ENCODE measurements at places on chromosomes 2 and 18.

DNA sequence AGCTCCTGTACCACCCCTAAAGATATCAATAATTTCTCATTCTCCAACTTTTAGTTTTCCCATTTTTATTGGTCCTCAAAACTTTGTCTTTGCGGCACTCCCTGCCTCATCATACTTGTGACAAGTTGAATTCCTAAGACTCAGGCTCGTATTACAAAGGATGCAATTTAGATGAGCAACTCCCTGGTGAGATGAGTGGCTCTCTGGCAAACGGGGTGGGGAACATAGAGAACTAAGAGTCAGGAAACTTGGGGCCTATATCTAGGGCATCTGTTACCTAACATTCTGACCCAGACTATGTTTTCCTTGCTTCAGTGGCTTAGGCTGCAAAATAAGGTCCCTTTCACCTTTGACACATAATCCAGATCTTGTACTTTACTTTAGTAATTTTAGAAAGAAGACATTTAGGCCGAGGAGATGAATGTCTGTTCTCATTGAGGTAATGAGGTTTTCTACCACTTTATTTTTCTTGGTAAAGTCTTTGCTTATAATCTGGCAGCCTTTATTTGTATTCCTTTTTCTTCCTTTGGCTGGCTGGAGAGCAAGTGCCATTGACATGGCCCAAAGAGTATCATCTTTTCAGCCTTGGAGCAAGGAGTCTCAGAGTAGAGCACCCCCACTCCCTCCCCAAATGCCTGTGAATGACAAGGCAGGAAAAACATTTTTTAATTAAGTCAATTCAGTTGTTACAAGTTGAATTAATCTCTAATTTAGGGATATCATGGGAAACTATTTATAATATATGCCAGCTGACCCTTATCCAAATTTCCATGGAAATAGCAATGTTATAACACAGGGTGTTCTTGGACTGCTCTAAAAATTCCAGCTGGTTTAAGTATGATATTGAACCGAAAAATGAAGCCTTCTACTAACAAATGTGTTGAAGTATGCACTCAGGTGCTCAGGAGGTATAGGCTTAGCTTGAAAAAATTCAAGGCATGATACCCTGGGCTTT lies 15.2 kb downstream of the TSPYL6 start:
- DNase-seq: no peak

DNA sequence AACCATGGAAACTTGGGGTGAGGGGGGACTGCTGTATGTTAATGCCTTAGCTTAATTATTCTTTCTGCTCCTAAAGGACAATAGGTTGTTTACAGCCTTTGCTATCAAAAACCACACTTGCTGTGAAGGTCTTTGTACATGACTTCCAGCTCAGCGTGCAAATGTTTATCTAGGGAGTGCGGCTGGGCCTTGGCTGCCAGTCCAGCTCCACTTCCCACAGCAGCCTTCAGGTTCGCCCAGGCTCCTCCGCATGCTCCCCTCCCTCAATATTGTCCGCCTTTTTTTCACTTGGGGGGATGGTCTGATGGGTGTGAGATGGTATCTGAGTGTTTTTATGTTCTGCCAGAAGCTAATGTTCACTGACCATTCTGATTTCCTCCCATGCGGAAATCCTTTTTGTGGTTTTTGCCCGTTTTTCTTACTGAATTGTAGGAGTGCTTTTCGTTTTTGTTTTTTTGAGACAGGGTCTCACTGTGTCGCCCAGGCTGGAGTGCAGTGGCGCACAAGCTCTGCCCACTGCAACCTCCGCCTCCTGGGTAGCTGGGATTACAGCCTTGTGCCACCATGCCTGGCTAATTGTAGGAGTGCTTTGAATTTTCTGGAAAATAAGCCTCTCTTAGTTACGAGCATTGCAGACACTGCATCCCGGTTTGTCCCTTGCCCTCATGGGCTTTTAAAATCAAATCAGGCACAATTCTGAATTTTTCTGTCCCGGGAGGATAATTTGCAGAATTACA lies 28.8 kb downstream of the SH3BP4 start:
- DNase-seq: no peak

GRCh38 chr2:96353032-96353561 lies 17.5 kb downstream of the NCAPH start:
- DNase-seq: no peak

- no peak for DNase-seq
These were observed 278.7 kb downstream of the MBD5 start for GRCh38 chr2:148299616-148300015.

GRCh38 chr2:207115715-207116364 lies 49.9 kb downstream of the KLF7 start:
- no peak for DNase-seq

- no peak for DNase-seq
These were observed 161.8 kb downstream of the FAM210A start for GRCh38 chr18:13564579-13564978.

DNA sequence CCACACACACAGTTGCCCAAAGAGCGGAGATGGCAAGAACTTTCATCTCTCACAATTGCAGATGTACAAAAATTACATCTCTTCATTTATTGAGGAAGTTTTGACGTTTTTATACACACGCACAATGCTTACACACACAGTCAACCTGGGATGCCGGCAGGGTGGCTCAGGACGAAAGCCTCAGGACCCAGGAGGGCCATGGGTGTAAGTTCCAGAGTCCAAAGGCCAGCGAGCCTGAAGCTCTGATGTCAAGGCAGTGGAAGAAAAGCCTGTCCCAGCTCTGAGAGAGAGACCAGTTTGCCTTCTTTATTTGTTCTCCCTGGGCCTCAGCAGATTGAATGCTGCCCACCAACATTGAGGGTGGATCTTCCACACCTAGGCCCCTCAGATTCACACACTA lies 10.1 kb downstream of the AMER3 start:
- DNase-seq: no peak

- DNase-seq: no peak
These were observed 15.5 kb upstream of the BIN1 start for GRCh38 chr2:127122361-127123027.

- DNase-seq: no peak
These were observed 85.0 kb downstream of the FASTKD2 start for GRCh38 chr2:206850369-206850768.

DNA sequence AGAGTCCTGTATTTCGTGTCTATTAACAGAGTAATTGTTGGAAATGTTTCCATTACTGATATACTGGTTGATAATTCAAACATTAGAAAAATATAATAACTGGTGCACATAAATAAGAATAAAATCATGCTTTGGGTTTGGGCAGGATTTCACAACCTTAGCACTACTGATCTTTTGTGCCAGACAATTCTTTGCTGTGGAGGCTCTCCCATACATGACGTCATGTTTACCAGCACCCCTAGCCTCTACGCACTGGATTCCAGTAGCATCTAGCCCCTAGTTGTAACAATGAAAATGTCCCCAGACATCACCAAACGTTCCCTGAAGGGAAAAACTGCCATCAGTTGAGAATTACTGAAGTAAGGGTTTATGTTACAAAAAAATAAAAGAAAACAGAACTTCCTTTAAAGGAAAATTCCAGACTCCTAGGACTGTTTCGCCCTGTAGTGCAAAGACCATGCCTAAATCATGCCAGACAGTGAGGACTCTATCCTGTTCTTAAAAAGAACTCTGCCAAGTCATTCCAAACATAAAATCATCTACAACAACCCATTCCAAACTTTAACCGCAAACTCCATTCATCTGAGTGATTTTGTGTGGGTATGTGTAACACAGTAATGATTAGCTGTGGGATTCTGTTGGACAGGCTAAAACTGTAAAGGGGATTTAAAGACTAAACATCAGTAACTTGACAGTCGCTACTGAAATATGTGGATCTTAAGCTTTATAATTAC lies 313.4 kb upstream of the CCDC68 start:
- DNase-seq: no peak

DNA sequence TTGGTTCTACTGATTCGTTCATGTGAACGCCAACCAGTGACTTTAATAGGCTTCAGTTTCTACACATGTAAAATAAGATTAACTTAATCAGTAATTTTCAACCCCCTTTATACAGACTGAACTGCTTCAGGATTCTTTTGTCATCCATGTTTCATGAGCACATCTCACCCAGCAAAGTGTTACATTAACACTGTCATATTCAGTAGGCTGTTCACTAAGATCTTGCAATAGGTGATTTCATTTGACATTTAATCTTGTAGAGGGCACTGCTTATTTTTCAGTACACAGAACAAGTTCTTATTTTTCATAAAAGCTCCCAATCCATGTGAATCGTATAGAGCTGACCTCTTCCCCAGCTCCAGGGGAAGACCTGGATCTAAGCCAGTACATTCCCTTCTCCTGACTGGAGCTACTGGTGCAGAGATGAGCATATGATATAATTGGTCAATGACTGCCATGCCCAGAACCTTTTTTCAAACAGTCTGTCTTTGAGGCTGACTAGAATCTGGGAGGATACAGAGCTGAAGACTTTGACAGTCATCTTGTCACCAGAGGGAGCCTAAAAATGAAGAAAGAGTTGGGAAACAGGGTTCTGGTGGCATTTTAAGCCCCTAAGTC lies 72.2 kb upstream of the CHRNA1 start:
- DNase-seq: peak; percentile 87

- no peak for DNase-seq
These were observed 435.4 kb downstream of the IRS1 start for GRCh38 chr2:226364217-226364616.

DNA sequence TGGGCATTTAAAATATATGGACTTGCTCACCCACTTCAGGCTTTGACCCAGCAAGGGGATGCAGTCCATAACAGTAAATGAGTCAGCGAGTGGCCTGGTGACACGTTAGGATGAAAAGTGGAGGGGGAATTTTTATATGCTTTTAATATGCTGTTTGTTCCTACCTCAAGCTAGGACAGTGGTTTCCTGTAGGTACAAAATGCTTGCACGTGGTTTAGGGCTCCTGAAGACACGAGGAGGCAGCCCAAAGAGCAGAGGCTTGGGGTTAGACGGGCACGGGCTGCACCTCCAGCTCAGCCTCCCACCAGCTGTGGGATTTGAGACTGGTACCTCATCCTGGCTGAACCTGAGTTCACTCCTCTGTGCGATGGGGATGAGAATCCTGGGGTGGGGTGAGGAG lies 306.2 kb upstream of the CXCR4 start:
- DNase-seq: no peak

DNA sequence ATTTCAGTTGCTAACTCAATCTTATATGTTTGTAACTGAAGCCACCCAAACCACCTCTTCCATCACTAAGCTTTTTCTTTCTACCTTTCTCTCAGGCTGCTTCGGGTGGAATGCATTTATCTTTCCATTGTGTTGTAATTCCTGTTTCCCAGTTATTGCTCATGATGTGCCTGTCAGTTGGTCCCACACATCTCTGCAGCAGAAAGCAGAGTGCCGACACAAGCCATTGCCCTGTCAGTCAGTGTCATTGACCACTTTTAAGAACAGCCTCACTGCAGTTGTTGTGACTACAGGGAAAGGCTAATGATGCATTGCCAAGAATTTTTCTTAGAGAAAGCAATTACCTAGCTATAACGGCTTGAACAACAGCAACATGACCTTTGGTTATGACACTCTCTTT lies 24.8 kb upstream of the KCNJ3 start:
- no peak for DNase-seq

DNA sequence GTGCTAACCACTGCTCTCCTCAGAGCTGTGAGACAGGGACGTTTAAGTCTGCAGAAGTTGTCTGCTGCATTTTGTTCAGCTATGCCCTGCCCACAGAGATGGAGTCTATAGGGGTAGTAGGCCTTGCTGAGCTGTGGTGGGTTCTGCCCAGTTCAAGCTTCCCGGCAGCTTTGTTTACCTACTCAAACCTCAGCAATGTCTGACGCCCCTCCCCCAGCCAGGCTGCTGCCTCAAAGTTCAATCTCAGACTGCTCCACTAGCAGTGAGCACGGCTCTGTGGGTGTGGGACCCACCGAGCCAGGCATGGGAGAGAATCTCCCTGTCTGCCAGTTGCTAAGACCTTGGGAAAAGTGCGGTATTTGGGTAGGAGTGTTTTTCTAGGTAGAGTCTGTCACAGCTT lies 387.8 kb upstream of the SLC39A10 start:
- no peak for DNase-seq

DNA sequence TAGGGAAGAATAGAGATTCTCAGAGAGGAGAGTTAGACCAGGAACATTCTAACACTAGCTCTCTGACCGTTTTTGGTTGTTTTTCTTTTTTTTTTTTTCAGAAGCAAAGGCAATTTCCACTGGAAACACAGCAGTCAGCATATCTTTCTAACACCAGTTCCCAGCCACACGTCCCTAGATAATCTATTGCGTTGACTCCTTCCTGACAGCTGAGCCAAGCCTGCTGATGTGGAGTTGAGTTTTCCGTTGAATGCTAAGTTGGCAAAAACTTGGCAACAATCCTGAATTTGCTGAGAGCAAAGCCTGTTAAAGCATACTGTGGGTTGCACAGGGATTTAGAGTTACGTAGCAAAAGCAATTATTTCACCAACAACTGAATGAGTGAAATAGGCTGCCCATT lies 19.3 kb downstream of the GAD1 start:
- DNase-seq: no peak

GRCh38 chr2:188869550-188869949 lies 104.6 kb upstream of the COL3A1 start:
- no peak for DNase-seq

- DNase-seq: no peak
These were observed 82.6 kb downstream of the CERKL start for GRCh38 chr2:181574321-181574720.

GRCh38 chr2:53366543-53366942 lies 401.1 kb upstream of the CHAC2 start:
- DNase-seq: no peak

DNA sequence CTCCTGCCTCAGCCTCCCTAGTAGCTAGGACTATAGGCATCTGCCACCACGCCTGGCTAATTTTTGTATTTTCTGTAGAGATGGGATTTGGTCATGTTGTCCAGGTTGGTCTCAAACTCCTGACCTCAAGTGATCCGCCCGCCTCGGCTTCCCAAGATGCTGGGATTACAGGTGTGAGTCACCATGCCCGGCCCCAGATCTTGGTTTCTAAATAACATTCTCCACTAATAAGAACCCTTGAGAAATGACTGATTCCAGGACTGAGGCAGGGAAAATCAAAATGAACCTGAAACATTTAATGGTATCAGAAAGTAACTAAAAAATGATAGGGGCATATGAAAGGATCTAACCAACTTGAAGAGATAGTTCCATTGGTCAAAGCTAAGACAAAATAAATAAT lies 34.0 kb downstream of the BMPR2 start:
- no peak for DNase-seq

DNA sequence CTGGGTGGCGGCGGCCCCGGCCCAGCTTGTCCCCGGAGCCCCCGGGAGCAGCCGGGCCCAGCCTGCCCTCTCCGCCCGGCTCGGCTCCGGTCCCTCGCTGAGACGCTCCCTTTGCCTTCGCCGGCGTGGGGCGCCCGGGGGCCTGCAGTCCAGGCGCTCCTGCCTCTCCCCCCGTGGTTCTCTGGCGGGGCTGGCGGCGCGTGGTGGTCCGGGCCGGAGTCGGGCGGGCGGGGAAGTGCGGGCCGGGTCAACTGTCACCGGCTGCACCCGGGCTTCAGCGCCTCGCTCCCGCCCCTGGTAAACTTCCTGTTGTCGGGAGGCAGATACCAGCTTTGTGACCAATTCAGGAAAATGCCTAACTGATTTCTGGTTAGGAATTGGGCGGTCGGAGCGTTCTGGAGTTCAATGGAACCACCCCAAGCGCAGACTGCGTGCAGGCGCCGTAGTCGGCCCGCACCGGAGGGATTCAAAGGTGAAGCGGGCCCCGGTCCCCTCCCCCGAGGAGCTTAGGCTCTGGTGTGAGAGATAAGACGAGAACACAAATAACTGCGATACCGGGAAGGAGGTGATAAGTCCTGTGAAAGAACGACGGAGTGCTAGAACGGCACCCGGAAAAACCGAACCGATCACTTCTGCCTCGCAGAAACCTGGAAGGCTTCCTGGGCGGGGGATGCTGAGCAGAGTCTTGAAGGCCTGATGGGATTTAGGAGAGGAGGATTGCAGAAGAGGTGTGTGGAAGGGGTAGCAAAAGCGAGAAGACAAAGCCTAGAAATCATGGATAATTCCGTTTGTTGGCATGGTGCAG lies 891 bp downstream of the CAB39 start:
- no peak for DNase-seq

Measured in HFF-Myc (cell line).